Adrenal gland (tissue), 19 donors: ENCODE measurements at places on chromosomes 11 and 22.

- no peak for DNase-seq
Measured at GRCh38 chr22:28279888-28280287, 360.8 kb upstream of the PITPNB start.

- no peak for DNase-seq
Measured at GRCh38 chr11:95363708-95364107, 132.7 kb upstream of the SESN3 start.

GRCh38 chr22:31269892-31270579, 22.3 kb downstream of the PIK3IP1 start:
- DNase-seq: no peak

DNA sequence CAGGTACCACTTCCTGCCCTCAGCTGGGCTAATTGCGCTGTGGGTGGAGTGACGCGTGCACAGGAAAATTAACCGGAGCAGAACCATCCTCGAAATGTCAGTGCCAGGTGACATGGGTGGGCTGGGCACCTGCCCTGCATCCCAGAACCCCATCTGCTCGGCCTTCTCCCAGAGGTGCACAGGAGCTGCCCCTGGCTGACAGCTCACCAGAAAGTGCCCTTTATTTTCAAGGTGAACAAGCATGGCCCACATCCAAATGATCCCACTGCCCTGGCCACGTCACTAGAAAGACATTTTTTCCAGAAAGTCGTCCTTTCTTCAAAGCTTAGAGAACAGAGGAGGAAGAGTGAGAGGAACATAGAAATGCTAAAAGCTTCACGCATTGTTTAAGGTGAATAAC, 4.1 kb upstream of the ELFN2 start:
- no peak for DNase-seq
